Tibial nerve (tissue), 4 donors: ENCODE measurements at places on chromosomes 2 and 18. TPM values are rescaled to one million over a fixed set of nuclear protein-coding genes. Genes with fewer than 3 reads are reported as not detected.

DNA sequence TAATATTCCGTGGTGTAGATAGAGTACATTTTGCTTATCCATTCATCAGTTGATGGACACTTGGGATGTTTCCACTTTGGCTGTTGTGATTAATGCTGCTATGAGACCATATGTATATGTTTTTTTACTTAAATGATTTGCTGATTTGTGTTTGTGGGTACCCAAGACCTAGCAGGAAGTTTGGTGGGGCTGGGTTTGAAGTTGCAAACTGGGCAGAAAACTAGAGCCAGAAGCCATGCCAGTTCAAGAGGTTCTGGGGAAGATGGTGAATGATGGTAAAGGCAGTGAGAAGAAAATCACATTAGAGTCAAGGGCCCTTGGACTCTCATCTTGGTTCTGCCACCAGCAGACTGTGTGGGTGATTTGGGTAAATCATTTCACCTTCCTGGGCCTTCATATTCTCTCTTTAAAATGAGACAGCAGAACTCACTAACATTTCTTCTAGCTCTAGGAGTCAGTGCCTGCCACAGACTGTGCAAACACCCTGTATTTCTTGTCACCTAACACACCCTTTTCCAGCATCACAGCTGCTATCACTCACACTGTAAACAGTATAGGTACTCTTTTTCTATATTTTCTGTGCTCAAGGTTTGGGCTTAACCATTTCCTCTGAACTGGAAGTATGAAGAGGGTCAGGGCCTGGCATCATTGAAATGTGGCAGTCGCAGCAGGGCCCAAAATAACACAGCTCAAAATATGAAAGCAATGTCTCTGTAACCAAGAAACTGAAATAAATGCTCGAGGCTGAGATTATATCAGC, 8.4 kb upstream of the CTLA4 start:
- no peak for DNase-seq

- no peak for DNase-seq
Measured at GRCh38 chr18:9275890-9276289, 58.7 kb upstream of the TWSG1 start.

Gene C2orf78
- not detected for total RNA-seq

Gene GPR148
- not detected for total RNA-seq

GRCh38 chr18:54822872-54823845, 5.1 kb upstream of the RAB27B start:
- no peak for DNase-seq

- no peak for DNase-seq
Measured at GRCh38 chr2:135785032-135785431, 43.4 kb downstream of the UBXN4 start.
